Renal pelvis (tissue), 12 donors: ENCODE measurements at places on chromosomes 5 and 9. TPM values are rescaled to one million over a fixed set of nuclear protein-coding genes. Genes with fewer than 3 reads are reported as not detected.

DNA sequence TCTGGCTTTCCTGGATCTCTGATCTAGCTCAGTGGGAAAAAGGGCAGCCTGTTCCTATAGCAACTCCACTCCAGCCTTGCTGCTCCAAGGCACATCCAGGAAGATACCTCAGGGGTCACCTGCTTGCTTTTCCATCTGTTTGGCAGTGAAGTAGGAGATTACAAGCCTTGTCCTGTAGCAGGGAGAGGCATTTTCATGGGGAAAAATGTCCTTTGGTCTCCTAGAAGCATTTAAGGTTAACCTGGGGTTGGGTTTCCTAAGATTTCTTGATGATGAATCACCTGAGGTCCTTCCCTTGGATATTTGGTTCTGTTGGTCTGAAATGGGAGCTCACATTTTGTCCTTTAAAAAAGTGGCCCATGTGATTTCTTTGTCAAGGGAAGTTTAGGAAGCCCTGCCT lies 1.5 kb upstream of the TMEM174 start:
- DNase-seq: no peak

DNA sequence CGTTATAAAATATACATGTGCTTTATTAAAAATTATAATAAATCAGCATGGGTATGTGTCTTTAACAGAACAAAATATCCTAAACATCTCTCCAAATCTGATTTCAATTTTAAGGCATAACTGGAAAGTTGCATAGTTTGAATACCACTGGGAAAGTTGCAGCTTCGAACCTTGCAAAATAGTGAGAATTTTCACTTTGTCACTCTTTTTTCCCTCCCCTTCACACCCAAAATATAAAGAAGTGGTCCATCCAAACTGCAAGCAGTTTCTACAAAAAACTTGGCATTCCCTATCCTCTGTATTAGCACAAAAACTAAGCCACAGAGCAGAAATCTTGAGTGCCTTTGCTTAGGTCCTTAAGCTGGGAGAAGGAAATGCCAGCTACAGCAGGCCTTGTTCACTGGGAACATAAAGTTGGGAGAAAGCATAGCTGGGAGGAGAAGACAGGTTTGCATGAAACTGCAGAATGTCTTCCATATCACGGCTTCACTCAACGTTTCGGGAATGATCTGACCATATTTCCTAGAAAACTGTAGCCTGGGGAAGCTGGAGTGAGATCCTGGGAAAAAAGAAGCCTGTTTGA lies 400.3 kb downstream of the EBF1 start:
- no peak for DNase-seq

- no peak for DNase-seq
Measured at GRCh38 chr5:109743041-109743531, 53.4 kb downstream of the MAN2A1 start.

- DNase-seq: no peak
Measured at GRCh38 chr5:146588331-146589027, 72.5 kb upstream of the GPR151 start.

GRCh38 chr5:53165431-53166182 lies 56.0 kb upstream of the MOCS2 start:
- DNase-seq: no peak

FYB1 gene
- 4.1 TPM for polyA plus RNA-seq

IL9 gene
- polyA plus RNA-seq: not detected

ANKRD34B gene
- polyA plus RNA-seq: 0.26 TPM

TOR2A gene
- 18.6 TPM for polyA plus RNA-seq
